ENCODE measurements at places on chromosomes 2 and 18.
A peak's percentile ranks its signal among the peaks of the same experiment; 100 is the strongest.

DNA sequence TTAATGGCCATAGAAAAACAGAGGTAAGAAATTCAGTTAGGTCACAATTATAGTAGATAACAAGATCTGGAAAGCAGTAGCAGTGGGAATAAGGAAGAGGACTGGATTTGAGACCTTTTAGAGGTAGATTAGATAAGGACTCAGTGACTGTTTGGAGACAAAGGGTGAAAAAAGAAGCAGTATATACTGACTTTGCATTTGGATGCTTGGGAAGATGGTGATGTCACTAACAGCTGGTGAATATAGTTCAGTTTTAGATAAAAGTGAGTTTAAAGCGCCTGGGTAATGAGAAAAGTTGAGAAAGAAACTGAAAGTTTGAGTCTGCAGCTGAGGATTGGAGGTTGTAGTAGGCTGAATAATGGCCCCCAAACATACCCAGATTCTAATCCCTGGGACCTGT is 32.8 kb upstream of the TMEM17 start:
- no peak for DNase-seq

DNA sequence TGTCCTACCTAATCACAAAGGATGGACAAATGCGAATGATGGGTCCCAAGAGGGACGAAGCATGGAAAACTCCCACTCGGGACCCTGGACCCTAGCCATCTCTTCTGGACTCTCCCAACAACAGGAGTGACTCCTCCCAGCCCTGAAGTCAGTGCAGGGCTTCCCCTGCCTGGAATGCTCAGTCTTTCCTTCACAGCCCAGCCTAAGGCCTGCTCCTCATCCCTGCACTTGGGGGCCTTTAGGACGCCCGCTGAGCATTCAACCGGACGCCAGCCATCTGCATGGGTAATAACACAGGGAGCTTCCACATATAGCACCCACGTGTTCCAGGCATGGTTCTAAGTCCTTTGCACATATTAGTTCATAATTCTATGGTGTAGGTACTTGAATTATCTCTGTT is 237.5 kb downstream of the KLHL29 start:
- DNase-seq = no peak

DNA sequence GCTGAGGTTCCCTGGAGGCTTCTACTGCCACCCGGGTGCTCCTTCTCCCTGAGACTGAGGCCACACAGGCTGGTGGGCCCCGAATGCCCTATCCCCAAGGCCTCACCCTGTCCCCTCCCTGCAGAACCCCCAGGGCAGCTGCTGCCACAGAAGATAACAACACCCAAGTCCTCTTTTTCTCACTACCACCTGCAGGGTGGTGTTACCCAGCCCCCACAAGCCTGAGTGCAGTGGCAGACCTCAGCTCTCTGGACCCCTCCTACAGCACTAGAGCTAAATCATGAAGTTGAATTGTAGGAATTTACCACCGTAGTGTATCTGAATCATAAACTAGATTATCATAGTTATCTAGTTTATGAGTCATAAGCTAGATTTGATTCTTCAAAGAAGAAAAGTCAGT is 7.3 kb upstream of the CENPA start:
- DNase-seq = no peak

- DNase-seq = no peak
Measured at GRCh38 chr2:67660871-67661270, 263.7 kb downstream of the ETAA1 start.

DNA sequence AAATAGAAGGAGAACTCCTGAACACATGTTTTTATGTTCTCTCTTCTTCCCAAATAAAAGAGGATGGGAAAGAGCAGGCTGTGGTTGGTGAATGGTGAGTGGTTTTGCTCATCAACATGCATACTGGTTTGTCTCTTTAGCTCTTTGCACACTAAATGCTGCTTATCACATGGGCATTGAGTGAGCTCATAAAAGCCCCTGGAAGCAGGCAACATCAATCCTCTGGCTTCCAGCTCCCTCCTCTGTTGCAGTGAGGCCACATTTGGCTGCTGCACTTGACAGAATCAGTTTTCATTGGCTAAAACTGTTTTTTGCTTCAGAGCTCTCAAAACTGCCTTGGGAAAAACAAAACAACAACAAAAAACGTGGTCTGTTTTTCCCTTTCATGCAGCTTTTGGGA is 1308.2 kb upstream of the NRXN1 start:
- DNase-seq = no peak

DNA sequence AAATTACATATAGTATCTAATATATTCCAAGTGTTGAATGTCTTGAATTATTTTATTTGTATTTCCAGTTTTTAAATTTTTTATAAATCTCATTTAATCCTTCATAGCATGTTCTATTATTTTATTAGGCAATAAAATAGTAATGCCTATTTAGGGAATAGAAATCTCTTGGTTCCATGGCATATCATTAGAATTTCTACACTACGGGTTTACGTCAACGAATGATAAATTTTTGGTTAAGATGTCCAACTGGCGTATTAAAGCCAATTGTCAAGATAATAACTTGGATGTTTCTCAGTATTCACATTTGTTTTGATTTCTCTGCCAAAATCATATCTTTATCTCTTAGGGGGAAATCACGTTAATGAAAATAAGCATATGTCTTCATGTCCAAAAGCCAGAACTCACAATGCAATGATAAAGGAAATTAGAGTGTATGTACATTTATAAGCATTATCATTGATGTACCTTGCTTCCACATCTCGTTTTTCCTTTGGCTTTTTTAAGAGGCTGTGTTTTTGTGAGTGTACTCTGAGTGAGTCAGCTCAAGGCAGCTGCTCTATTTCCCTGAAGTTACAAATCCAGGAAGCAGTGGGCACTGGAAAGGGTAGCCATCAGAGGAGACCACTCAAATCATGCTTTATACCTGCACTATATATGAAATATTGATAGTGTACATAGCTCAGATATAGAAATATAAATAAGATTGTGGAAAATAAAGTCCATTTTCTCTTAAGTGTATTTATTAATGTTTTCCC is 115.8 kb upstream of the PDE1A start:
- DNase-seq = no peak

DNA sequence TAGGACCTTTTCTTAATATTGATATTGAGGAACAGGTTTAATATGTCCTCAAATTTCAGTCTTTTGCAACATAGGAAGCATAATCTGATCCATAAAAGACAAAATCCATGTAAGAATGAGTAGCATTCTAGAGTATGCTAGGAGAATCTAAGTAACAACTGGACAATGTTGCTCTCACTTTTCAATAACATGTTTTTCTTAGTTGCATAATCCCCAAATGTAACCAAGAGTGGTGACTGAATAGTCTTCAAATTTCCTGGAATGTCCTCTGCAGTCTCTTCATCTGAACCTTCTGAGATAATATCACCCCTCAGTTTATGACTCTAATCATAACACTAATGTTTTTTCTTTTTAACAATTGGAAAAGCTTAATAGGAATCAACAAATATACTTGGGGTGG is 110.0 kb upstream of the ZEB2 start:
- DNase-seq = no peak

- no peak for DNase-seq
Measured at GRCh38 chr2:60353406-60353800, 200.1 kb downstream of the BCL11A start.

GRCh38 chr2:171159372-171160118 is 1.1 kb downstream of the TLK1 start:
- DNase-seq = peak; percentile 3

DNA sequence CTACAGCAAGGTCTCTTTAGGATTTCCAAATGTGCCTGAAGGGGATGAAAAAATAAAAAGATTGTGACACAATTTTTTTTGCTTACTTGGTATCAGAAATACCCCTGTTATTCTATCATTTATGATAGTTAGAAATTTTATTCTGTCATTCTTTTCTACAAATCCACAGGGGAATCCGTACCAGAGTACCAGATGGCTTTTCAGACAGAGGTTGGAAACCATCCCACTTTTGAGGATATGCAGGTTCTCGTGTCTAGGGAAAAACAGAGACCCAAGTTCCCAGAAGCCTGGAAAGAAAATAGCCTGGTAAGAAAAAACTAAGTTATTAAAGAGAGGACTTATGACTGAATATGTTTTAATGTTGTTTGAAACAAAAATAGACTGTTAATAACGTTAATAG is 92.6 kb upstream of the FAM117B start:
- no peak for DNase-seq

- no peak for DNase-seq
Measured at GRCh38 chr18:24995755-24996154, 356.2 kb downstream of the ZNF521 start.

DNA sequence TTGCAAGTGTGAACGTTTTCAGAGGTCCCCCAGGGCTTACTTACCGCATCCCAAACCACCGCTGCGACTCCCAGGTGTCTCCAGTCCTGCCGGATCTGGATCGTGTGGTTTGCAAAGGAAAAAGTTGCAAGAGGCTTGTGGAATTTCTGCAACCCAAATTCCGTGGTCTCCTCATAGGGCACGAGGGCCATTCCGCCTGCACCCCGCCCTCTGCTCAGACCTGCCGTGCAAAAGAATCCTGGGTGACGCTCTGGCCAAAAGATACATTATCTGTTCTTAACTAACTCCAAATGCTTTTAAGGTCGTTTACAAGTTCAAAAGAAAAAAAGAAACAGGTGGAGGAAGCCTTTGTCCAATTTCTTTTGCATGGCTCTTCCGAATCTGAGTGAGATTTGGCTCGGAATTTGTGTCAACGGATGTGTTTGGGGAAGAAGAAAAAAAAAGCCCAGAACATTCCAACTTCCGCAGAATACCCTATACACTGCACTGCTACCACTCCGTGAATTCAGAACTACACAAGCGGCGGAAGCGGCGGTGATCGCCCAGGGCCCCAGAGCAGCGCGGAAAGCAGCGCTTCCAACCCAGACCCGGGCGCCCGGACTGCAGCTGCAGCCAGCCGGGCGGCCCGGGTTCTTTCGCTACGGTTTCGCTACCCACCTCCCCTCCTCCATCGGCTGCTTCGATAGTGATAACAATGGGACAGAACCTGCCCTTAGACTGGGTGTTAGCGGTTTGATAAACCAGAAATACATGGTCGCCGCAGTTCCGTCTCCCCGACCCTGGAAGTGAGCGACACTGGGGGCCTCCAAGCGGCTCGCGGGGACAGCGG is 795 bp downstream of the METTL21A start:
- peak; percentile 35 for DNase-seq

GRCh38 chr2:6788614-6789013 is 77.1 kb downstream of the CMPK2 start:
- DNase-seq = no peak

DNA sequence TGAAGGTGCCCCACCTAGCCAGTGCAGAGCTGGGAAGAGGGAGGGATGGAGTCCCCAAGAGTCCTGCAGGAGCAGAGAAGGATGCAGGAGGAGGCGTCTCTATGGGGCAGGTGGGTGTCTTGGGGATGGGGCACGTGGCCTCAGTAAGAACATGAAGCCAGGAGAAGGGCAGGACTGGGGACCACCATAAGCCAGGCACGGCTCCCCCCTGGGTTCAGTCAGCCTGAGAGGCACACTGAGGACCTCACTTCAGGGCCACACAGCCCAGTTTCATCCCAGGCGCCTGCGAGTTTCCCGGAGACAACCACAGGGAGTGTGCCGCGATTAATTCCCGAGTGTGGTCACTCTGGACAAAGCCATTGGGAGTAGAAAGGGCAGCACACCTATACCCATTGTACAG is 120.3 kb downstream of the GYPC start:
- DNase-seq = no peak

DNA sequence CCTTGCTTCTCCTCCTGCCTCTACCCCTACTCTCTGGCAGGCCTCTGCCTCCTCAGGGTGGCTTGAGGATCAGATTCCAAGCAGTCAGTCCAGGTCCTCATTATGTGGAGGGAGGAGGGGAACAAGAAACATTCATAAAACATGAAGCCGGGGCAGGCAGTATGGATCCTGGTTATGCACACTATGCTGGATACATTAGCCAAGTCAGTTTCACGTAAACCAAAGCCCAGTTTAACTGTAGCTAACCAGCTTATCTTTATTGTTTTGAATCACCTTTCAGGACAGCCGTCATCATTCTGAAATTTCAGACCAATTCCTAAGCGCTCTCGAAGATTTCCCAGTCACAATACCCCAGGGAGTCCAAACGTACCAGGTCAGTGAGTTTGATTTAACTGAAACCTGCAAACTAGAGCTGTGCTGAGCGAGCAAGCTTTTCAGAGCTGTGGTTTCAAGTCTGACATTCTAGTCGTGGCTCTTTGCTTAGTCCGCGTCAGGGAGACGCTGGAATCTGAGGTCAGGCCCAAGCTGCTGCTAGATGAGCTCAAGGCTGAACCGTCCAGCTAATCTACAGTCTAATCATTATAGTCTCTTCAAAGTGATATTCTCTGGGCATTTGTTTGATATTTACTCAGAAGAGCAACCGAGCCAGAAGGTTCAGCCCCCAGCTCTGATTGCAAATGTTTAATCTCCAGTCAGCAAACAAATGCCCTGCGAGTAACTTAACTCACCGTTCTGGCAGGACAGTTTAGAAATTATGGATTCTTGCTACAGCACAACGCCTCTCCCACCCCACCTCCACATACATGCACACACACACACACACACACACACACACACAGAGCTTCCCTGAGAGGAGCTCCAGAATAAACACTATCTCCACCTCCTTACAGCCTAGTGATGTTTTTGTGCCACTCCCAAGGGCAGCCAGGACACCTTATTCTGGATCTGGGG is 63.8 kb upstream of the BZW1 start:
- no peak for DNase-seq

- DNase-seq = no peak
Measured at GRCh38 chr2:79191081-79191480, 31.5 kb upstream of the REG3A start.

DNA sequence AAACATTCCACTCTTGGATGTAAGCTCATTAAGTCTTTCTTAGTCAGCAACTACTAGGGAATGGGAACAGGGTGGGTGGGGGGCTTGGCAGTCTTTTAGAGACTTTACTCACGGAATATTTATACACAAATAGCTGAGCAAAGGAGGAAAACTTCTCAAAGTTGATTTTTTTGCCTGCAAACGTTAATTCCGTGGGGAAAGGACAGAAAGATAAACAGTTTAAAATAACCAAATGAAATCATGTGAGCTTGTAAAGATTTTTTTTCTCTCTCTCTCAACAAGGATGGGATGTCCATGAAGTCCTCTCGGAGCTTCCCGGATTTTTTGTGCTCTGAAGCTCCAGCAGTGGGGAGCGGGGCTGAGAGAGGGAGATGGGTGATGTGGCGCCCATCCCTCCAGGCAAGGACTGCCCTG is 32.2 kb upstream of the MAT2A start:
- DNase-seq = no peak

GRCh38 chr2:119659601-119660342 is 19.2 kb upstream of the TMEM177 start:
- peak; percentile 19 for DNase-seq

DNA sequence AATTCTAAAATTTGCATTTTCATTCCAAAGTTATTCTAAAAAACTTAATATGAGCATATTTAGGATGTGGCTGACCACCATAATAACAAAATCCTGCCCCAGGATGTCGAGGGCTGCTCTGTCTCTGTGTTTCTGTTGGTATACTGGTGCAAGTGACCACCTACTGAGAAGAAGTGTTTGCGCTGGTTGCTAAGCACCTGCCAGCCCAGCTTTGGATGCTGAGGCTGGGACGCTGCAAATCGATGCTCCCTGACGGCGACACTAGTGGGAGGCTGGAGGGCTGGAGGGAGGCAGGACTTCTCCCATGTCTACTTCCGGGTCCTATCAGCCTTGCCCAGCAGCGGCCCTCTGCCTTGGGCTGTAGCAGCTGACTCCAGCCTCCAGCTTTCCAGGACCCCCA is 45.0 kb downstream of the LAMA1 start:
- no peak for DNase-seq
